ENCODE measurements at places on chromosomes 2 and 18.

GRCh38 chr2:225737556-225737955 is 338.0 kb downstream of the NYAP2 start:
- no peak for DNase-seq

- DNase-seq, result no peak
Observed at GRCh38 chr2:210818473-210818872, 262.1 kb downstream of the CPS1 start.

GRCh38 chr2:122565364-122565763 is 809.9 kb downstream of the TSN start:
- DNase-seq, result no peak

- DNase-seq, result no peak
Observed at GRCh38 chr2:17517481-17518211, 594 bp downstream of the RAD51AP2 start.

DNA sequence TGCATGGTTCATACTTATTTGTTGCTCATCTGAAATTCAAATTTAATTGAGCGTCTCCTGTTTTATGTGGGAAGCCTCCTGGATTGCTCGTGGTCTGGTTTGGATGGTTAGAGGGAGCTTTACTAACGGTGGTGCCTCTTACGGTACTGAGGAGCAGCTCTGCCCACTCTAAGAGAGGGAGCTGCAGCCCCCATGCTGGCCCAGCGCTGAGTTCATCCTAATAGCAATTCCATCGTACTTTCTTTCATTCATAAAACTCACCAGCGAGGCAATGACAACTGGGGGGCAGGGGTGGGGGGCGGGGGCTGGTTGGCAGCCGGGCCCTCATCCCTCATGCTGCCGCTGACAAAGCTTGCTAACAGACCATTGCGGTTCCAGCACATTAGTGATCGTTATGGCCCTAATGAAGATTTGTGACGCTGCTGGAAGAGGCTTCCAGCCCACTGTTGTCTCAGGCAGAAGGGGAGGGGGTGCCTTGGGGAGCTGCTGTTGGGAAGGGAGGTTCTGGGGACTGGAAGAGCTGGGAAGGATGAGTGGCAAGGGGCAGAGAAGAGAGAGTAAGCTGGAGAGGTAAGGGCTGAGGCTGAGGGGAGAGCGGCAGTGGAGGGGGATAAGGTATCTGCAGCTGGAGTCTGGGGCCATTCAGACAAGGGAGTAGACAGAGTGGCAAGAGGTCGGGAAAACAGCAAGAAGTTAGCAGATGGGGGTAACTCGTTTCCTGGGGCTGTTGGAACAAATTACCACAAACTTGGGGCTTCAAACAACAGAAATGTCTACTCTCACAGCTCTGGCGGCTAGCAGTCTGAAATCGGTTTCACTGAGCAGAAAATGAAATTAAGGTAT is 238.1 kb downstream of the LPIN1 start:
- no peak for DNase-seq

DNA sequence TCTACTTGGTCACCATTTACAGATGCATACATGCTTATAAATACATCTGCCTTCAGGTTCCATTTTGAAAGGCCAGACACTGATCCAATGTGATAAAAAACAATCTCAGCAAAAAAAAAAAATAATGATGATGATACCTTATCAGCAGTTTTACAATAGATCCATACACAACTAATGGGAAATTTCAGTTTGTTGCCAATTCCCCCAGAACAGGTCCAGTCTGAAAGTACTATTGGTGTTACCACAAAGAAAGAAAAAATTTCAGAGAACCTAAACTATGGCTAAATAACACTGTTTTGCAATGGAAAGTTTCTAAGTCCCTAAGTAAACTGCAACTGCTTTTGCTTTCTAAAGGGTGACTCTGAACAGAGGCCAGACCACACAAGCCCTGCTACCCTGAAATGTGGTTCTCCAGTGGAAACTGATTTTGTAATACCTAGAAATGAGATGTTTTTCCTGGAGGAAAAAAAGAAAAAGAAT is 54.1 kb downstream of the LPIN2 start:
- no peak for DNase-seq

- no peak for DNase-seq
Observed at GRCh38 chr2:119228964-119229363, 5.3 kb downstream of the STEAP3 start.

DNA sequence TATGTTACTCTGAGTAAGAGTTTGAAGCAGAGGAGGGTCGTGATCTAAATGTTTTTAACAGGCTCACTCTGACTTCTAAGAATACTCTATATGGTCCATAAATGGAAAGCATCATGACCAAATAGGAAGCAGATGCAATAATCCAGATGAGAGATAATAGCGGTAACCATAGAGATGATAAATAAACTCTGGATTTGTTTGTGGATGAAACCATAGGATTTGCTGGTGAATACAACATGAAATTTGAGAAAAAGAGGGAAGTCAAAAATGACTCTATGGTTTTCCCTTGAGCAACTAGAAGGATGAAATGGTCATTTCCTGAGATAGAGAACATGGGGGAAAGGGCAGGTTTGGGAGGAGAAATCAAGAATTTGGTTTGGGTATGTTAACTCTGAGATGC is 3.9 kb downstream of the HEATR5B start:
- DNase-seq, result no peak

GRCh38 chr2:160390544-160391455 is 102.8 kb downstream of the RBMS1 start:
- no peak for DNase-seq

DNA sequence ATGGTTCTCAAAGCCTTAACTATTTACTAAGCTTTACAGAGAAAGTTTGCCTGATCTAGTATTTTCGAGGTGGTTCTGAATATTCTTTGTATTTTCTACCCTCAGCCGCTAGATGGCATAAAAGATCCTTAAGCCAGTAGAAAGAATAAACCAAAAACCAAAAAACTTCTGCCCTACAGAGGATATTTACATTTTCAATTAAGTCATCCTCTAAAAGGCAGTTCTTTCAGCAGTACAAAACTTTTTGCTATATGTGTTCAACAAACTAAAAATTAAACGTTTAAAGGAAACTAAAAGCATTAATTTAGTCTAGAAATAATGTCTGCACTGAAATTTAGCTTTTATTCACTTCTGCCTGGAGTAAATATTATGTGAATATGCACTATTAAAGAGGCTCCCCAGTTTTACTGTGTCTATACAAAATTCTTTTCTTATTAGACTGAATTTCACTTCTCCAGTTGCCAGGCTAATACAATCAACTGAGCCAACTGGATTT is 297.5 kb downstream of the PIEZO2 start:
- no peak for DNase-seq

GRCh38 chr2:64419596-64420165 is 34.3 kb upstream of the LGALSL start:
- no peak for DNase-seq

- no peak for DNase-seq
Observed at GRCh38 chr2:101282980-101283379, 25.5 kb downstream of the RNF149 start.

DNA sequence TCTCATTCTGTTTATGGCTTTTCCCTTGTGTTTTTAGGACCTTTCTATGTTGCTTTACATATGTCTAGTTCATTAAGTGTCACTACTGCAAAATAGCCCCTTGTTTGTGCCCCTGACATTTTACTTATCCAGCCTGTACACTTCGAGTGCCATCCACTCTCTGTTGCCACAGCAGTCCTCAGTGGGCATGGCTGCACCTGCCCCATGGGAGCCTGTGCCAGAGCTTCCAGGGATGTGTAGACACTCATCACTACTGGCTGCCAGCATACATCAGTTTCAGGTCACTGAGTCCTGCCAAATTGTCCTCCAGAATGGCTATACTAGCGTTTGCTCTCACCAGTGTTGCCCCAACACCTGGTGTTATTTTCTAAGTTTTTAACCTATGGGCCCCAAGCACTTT is 80.4 kb downstream of the ARMC9 start:
- DNase-seq, result no peak

Data from NCI-H187 (cell line).